HL-60 (cell line): ENCODE measurements at places on chromosomes 3 and 15.

DNA sequence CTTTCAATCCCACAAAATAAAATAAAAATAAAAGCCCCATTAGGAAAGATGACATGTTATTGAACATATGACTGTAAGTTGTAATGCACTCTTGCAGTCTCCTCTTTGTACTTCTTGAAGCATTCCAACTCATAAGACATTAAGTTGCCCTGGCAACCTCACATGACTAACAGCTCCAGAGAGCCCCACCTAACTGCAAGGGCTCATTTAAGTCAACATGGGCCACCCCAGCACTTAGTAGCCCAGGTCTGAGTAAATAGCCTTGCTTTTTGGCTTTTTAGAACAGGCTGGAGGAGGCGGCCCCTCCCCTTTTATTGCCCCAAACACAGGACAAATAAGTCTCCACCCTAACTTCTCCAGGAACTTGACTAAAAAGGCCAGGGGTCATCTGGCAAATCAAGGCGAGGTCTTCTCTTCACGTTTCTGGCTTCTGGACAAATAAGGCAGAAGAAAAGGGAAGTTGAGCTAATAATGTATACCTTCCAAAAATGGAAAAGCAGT, 135.1 kb downstream of the TMCO5A start:
- no peak for DNase-seq

GRCh38 chr3:128563439-128563838, 70.4 kb upstream of the GATA2 start:
- no peak for DNase-seq

GRCh38 chr3:78844307-78844706, 923.5 kb downstream of the ROBO1 start:
- no peak for DNase-seq

DNA sequence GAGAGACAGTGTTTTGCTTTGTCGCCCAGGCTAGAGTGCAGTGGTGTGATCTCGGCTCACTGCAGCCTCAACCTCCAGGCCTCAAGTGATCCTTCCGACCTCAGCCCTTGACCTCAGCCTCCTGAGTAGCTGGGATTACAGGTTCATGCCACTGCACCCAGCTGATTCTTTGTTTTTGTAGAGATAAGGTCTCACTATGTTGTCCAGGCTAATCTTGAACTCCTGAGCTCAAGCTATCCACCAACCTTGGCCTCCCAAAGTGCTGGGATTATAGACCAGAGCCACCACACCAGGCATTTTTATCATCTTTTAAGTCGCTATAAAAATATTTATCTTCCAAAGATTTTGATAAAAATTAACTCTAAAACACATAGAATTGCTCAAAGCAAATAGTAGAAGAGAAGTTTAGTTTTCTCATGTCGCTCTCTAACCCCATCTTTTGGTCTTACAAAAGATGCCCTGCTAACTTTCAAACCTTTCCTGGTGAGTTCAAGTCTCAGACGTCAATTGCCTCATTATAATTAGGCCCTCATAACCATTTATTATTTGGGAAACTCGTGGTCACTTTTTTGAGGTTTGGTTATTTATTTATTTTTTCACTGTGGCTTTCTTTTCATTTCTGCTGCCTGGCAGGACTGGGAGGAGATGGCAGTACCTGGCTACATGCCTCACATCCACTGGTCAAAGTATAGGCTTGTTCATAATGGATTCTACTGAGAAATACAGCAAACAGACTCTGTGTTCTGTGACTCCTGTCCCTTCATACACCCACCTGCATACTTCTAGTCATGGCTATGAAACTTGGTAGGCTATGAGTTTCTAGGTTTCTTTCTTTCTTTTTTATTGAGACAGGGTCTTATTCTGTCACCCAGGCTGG, 48.3 kb upstream of the DPPA4 start:
- no peak for DNase-seq

- DNase-seq, result no peak
Measured at GRCh38 chr3:107959550-107960154, 131.2 kb downstream of the CD47 start.

GRCh38 chr3:32296251-32297204, 58.0 kb downstream of the CMTM8 start:
- DNase-seq, result peak; percentile 4

- peak; percentile 75 for DNase-seq
Measured at GRCh38 chr15:74616366-74616939, 817 bp downstream of the CLK3 start.

DNA sequence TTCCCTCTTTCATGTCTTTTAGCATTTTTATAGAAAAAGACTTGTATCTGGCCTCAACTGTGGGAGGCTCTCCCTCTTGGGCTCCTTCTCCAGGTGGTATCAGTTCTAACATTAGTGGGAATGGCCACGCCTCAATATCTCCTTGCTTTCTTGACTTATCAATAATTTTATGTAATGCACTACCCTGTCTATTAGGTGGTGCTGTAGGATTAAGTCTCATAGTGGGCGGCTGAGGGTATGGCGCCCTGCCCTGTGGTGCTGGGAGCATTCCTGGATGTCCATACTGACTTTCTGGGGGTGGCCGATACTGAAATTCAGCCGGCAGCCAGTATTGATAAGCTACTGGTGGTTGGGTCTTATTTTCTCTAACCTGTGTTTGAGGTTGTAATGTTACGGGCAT, 8.7 kb upstream of the RPUSD3 start:
- DNase-seq, result no peak

GRCh38 chr15:43808435-43808950, 8.1 kb downstream of the HYPK start:
- DNase-seq, result no peak

DNA sequence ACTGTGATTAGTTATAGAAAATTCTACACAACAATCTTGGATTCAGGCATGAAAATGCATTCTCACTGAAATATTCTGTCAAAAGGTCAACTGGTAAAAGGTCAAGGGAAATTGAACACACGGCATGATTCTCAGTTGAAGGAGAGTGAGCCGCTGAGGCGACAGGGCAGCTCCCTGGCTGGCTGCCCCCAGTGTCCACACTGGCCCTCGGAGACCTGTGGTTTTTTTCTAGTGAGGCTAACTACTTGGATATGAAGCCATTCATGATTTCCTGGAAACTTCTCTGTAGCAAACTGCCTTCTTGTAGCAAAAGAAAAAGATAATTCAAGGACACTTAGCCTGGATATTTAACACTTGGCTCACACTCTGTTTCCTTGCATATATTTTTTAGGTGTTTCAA, 37.2 kb downstream of the AADACL2 start:
- no peak for DNase-seq

DNA sequence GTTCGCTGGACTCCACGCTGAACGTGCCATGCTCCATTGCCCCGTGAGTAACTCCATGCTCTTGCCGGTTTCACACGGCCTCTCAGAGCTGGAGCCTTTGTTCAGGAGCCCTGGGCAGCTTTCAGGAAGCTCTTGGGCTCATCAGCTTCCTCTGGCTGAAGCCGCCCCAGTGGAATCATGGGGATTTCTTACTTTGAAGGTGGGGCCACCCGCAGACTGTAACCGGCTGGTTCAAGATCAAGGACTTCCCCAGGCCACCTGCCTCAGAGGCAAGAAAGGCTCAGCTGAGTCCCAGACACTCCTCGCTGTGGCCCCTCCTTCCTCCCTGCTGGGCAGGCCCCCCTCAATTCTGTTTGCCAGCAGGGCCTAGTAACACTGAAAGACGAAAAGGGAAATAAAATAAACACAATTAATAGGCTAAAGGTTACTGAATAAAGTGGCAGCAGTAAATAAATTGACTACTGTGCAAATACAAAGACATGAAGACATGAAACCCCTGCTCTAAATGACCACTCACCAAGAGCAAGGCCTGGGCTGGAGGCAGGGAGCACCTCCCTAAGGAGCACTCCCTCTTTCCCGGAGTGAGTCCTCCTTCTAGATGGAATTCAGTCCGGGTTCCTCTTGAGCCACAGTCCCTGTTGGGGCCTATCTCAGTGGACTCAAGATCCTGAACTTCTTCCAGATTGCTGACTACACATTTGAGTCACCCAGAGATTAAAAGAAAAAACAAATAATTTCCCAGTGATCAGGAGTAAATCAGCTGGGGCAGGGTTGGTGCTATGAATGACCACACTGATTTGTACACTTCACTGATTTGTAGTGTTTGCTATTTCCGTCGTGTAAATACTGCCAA, 51.0 kb downstream of the ZDHHC19 start:
- peak; percentile 73 for DNase-seq

GRCh38 chr15:47376190-47376589, 341.1 kb upstream of the SEMA6D start:
- DNase-seq, result peak; percentile 12

DNA sequence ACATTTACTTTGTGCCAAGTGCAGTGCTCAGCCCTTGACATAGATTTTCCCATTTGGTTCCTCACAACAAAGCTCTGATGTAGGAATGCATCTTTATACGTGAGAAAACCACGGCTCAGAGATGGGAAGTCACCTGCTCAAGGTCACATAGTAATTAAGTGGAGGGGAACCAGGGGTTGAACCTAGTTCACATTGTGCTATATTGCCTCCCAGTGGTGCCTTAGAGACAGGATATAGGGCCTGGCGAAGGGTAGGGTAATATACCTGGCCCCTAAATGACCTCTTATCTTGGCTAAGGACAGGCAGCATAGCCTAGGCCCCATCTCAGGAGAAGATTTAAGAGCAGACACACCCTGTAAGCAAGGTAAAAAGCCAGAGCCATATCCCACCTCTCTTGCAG, 71.5 kb downstream of the FOXP1 start:
- no peak for DNase-seq

- no peak for DNase-seq
Measured at GRCh38 chr3:53780171-53780570, 66.0 kb downstream of the CHDH start.

GRCh38 chr3:9622438-9622837, 26.9 kb upstream of the MTMR14 start:
- no peak for DNase-seq

GRCh38 chr3:37375184-37376127, 201.1 kb upstream of the LRRFIP2 start:
- no peak for DNase-seq

DNA sequence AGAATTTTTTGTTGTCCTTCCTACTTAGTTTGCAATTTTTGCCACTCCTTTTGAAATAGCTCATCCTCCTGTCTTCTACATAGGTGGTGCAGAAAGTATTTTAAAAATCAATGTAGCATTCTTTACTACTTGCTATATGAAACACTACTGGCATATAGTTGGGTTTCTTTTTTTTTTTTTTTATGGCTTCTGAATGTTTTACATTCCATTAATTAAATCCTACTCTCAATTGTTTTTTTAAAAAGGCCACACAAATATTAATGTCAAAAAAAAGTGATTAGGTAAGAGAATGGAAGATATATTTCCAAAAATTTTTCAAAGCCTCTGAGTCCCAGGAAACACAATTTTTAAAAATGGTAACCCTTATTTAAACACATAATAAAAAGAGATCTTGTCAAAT, 262.6 kb downstream of the MAGI1 start:
- no peak for DNase-seq

- no peak for DNase-seq
Measured at GRCh38 chr3:177420651-177421480, 223.6 kb upstream of the TBL1XR1 start.

DNA sequence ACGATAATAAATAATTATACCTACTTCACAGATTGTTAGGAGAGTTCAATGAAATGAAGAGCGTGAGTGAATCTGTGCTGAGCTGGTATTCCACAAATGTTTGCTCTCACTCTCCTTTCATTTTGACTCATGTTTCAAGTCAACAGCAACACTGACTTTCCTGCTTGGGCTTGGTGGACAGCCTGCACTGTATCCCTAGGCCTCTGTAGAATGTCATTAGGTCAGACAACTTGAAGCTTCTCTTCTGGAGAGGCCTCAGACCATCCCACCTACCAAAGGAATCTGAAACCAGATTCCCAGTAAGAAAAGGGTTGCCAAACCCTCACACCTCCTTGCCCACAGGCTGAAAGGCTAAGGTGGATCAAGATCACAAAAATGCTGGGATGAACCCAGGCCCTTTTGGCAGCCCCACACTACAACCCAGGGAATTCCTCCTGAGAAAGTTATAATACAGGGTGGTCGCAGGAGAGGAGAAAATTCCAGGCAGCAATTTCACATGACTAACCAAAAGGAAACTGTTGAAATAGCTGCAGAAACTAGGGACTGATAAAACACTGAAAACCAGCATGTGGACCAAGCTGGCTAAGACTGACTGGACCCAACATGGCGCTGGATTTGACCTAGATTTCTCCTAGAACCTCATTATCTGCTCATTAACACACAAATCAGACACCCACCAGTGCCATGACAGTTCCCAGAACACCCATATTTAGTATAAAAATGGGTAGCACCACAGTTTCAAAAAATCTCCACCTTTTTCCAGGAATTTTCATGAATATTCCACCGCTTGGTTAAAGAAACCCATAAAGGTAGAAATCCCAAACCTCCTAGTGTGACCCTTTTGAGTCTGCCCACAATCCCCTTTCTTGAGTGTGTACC, 57.0 kb upstream of the ZNF148 start:
- no peak for DNase-seq

- no peak for DNase-seq
Measured at GRCh38 chr3:20055842-20056241, 15.6 kb downstream of the KAT2B start.

DNA sequence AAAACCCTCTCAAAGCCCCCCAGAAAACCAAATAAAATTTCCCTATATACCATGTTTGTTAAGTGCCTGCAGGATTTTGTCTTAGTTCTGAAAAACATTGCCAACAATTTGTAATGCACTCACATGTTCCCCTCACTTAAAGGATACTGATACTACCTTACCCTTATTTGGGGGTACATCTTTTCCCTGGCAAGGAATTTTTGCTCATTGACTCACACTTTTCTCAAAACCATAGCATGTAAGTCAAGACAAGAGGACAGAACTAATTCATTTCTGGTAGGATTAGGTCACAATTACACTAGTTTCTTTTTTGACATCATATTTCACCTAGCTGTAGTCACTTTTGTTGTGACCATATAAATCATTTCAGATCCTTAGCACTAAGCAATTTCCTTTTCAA, 222.2 kb downstream of the THRB start:
- DNase-seq, result no peak

- DNase-seq, result no peak
Measured at GRCh38 chr3:123720638-123721037, 135.8 kb upstream of the HACD2 start.

DNA sequence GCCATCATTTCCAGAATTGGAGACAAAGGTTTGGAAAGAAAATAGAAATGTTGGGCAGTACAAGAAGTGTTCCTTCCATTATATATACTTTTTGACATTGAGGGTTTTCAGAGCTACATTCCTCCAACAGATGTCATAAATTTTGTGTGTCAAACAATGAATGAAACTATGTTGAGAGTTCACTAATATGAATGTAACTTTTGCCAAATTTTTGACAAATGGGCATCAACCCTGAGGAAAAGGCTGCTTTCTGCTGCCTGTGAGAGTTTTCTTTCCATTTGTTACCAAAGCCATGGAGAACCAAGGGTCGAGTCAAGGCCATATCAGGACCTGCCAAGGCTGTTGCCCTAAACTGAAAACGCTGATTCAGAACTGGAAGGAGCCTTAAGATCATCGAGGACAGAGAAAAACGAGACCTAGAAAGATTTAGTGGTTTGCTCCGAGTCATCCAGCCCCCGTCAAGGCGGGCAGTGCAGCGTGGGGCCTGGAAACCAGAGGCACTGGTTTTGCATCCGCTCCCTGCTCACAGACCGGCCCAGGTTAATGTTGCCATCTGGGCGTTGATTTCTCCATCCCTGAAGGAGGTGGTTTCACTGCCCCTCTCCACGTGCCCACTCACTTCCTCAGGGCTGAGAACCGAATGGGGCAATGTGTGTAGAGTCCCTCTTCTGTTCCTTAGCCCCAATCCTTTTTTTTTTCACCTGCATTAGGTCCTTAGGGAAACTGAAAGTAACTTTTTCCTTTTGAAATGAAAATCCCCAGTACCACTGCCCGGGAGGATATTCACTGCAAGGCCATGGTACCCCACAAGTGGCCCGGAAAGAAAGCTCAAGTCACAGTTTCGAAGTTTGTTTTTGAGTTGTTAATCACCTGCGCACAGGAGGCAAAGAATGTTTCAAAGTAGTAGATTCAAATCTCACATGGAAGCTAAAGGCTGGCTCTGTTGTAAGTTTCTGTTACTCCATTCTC, 32.8 kb downstream of the TPM1 start:
- no peak for DNase-seq
